ENCODE measurements at places on chromosomes 1 and 21.

DNA sequence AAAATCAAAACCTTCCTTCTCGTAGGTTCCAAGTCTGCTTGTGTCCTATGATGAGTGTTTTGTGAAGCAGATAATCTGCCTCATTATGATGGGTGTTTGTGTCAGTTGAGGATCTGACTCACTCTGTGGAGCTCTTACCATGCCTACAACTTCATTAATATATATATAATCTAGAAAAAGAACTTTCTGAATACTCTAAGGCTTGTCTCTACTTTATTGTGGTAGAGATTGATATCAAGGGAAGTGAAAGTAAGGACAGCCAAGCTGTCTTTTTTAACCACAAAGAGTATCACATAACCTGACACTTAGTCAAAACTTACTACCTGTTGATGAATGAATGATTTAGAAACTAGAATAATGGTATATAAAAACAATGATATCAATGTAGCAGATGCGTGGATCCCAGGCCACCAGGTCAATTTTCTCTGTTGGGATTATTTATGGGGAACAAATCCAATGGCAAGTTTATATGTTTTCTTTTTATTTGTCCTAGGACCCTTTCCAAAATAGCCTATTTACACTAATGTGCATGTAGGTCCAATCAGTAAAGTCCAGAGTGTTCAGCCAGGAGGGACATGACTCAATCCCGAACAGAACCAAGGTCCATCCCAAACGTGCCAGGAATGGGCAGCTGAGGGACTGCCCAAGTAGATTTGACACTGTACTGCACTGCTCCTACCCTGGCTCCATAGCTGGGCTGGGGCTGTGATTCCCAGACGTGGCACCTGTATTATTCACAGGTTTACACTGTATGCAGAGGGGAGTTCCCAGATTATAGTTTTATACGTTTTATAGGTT lies 182.3 kb upstream of the GREM2 start:
- DNase-seq = no peak

- no peak for DNase-seq
Observed at GRCh38 chr1:64004451-64005025, 198.9 kb upstream of the UBE2U start.

- no peak for DNase-seq
Observed at GRCh38 chr1:38529391-38529790, 330.2 kb downstream of the RRAGC start.

GRCh38 chr1:74402873-74403272 lies 109.5 kb downstream of the LRRC53 start:
- no peak for DNase-seq

DNA sequence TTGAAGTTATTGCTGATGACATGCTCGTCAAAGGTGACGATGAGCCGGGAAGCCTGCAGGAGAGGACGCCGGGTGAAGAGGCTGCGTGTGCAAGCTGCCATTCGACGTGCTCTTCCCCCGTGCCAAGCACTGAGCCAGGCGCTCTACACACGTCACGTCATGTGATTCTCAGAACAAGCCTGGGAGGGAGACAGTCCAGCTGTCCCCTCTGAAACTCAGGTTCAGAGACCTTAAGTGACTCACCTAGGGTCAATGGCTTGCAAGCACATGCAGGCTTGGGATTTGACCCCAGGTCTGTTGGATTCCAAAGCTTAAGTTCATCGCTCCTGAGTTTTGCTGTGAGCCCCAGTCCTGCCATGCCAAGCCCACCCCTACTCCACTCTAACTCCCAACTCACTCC lies 57.1 kb downstream of the RAP1GAP start:
- DNase-seq = no peak

- peak; percentile 58 for DNase-seq
Observed at GRCh38 chr1:19623523-19623922, 20.6 kb upstream of the NBL1 start.

- DNase-seq = no peak
Observed at GRCh38 chr1:162363823-162364222, 12.8 kb downstream of the SPATA46 start.

DNA sequence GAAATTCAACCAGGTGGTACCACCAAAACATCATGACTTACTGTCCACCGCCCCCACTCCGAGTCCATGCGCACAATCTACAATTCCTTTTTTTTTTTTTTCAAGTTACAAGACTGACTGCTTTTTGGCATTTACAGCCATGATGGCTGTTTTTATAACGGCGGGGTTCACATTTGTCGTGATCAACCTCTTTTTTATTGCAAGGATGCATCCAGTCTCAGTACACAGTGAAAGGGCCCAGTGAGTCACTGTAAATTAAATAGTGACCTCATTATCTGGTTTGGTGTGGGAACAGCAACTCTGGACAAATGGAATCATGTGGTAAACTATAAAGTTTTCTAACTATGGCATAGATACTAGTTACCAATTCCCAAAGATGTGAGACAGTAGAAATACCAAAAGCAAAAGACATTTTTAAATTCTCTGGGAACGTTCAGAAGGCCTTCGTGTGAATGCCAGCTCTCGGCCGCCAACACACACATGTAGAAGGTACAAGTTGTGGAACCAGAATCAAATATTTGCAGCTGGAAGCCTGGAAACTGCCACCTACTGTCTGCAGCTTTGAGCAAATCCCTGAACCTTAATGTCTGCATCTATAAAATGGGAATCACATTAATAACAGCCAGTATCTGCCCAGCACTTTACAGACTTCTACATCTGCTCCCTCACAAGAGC lies 4.9 kb downstream of the GLIS1 start:
- peak; percentile 24 for DNase-seq

- DNase-seq = no peak
Observed at GRCh38 chr1:239250353-239251035, 135.9 kb upstream of the CHRM3 start.
